ENCODE measurements at places on chromosomes 4 and X. TPM values are rescaled to one million over a fixed set of nuclear protein-coding genes. Genes with fewer than 3 reads are reported as not detected.

DNA sequence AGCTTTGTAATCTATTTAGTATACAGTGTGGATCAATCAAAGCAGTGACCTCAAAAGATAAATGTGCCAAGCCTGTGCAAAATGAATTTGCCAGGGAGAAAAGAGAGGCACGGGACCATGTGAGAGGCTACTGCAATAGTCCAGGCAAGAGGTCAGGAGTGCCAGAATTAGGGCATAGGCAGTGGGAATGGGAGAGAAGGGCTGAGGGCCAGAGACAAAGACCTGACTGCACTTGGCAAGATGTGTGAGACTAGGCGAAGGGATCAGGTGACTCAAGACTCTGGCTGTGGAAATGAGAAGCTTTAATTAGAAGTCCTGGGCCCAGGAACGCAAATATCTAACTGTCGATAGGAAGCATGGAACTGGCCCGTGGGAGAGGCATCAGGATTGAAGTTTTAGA is 168.1 kb downstream of the DHX15 start:
- H3K36me3 ChIP-seq: no peaks in the 10 kb centered on the region
- DNase-seq: no peak
- H3K27ac ChIP-seq: no peak overlapping the region

DNA sequence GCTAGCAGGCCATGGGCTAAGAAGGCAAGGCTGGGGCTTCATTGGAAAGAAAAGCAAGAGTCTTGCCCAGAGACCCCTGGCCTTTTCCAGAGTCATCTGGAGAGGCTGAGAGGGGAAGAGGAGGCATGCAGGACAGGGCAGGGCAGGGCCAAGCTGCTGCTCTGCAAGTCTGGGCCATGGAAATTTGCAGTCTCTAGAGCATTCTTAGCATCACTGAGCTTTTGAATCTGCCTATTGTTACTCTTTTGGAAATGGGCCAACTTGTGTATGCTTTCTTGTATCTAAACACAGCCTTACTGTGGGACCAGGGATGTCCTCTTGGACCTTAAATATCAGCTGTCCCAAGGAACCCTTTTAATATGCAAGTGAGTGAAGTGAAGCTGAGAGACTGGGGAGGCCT is 560.5 kb downstream of the MID1IP1 start:
- no peak for DNase-seq
- H3K4me3 ChIP-seq: no peak overlapping the region
- H3K36me3 ChIP-seq: no peaks in the 10 kb centered on the region
- H3K27ac ChIP-seq: no peak overlapping the region

GRCh38 chr4:87807402-87807801 is 8.0 kb downstream of the IBSP start:
- DNase-seq: no peak
- no peak overlapping the region for H3K4me3 ChIP-seq
- no peaks in the 10 kb centered on the region for H3K4me1 ChIP-seq
- no peak overlapping the region for H3K27ac ChIP-seq
- no peaks in the 10 kb centered on the region for H3K36me3 ChIP-seq

GRCh38 chrX:109872021-109872732 is 130.7 kb upstream of the TMEM164 start:
- no peaks in the 10 kb centered on the region for H3K36me3 ChIP-seq
- no peaks in the 10 kb centered on the region for H3K27me3 ChIP-seq
- no peak overlapping the region for H3K27ac ChIP-seq
- H3K4me3 ChIP-seq: no peak overlapping the region

Gene TMEM35A
- not detected for total RNA-seq

GRCh38 chr4:158809611-158810486 is 41.0 kb downstream of the FNIP2 start:
- H3K36me3 ChIP-seq: no peaks in the 10 kb centered on the region
- peaks cover 15% of the 10 kb centered on the region for H3K4me1 ChIP-seq
- no peak overlapping the region for H3K4me3 ChIP-seq
- peak overlapping the region; percentile 83 for H3K27ac ChIP-seq

GRCh38 chr4:47002580-47002979 is 9.2 kb upstream of the GABRA4 start:
- no peak overlapping the region for H3K27ac ChIP-seq
- no peaks in the 10 kb centered on the region for H3K36me3 ChIP-seq
- DNase-seq: no peak
- H3K27me3 ChIP-seq: no peaks in the 10 kb centered on the region
- no peak overlapping the region for H3K4me3 ChIP-seq
- peaks cover 9% of the 10 kb centered on the region for H3K4me1 ChIP-seq

- H3K27ac ChIP-seq: no peak overlapping the region
- no peaks in the 10 kb centered on the region for H3K36me3 ChIP-seq
- no peaks in the 10 kb centered on the region for H3K4me1 ChIP-seq
- no peak overlapping the region for H3K4me3 ChIP-seq
- peak; percentile 8 for DNase-seq
These were observed 500.2 kb downstream of the STIM2 start for GRCh38 chr4:27360790-27361267.

Gene VBP1
- total RNA-seq: 76.7 TPM

- no peak overlapping the region for H3K4me3 ChIP-seq
- no peaks in the 10 kb centered on the region for H3K36me3 ChIP-seq
- no peaks in the 10 kb centered on the region for H3K27me3 ChIP-seq
- no peak for DNase-seq
- no peaks in the 10 kb centered on the region for H3K4me1 ChIP-seq
- H3K27ac ChIP-seq: no peak overlapping the region
These were observed 157.6 kb downstream of the SH3KBP1 start for GRCh38 chrX:19729761-19730160.

GRCh38 chr4:51963841-51964517 is 56.2 kb downstream of the LRRC66 start:
- H3K4me1 ChIP-seq: no peaks in the 10 kb centered on the region
- H3K27ac ChIP-seq: no peak overlapping the region
- H3K4me3 ChIP-seq: no peak overlapping the region
- H3K27me3 ChIP-seq: no peaks in the 10 kb centered on the region
- H3K36me3 ChIP-seq: no peaks in the 10 kb centered on the region

Gene BBS12
- total RNA-seq: 3.3 TPM

DNA sequence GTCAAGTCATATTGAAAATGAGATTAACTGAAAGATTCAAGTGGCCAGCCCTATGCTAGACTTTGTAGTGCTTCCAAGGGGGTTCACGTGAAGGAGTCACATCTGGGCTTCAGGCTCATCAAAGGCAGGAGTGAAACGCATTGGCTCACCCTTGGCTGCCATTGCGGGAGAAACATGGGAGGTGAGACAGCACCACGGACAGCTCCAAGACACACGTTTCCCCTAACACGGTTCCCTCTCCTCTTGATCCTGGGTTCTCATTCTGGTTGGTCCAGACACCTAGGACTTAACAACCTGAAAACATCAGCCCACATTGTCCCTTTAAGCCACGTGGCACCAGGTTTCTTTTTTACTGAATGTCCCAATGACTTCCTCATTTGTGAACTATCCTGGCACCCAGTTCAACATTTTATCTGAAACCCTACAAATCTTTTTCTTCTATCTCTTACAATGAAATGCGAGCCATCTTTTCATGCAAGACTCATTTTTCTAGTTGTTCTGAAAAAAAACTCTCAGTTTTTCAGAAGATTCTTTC is 279.0 kb upstream of the VCX3A start:
- no peaks in the 10 kb centered on the region for H3K36me3 ChIP-seq
- H3K4me3 ChIP-seq: no peak overlapping the region
- H3K27me3 ChIP-seq: no peaks in the 10 kb centered on the region
- H3K4me1 ChIP-seq: no peaks in the 10 kb centered on the region
- DNase-seq: no peak
- no peak overlapping the region for H3K27ac ChIP-seq

- no peaks in the 10 kb centered on the region for H3K4me1 ChIP-seq
- peak within 1 kb of the TSS; percentile 35 for H3K4me3 ChIP-seq
- H3K27ac ChIP-seq: peak within 1 kb of the TSS; percentile 29
- no peaks in the 10 kb centered on the region for H3K27me3 ChIP-seq
These were observed at the start of gene CCNB3 for GRCh38 chrX:50204364-50204899. Gene CCNB3, plus strand, starts transcription at chrX:50204765. Its CDS starts 80,399 bp downstream, at chrX:50285164.

- H3K4me3 ChIP-seq: no peak overlapping the region
- H3K27me3 ChIP-seq: no peaks in the 10 kb centered on the region
- DNase-seq: no peak
- H3K27ac ChIP-seq: no peak overlapping the region
- no peaks in the 10 kb centered on the region for H3K4me1 ChIP-seq
These were observed 42.0 kb downstream of the NPFFR2 start for GRCh38 chr4:72073816-72074215.

- no peaks in the 10 kb centered on the region for H3K27me3 ChIP-seq
- DNase-seq: no peak
- H3K27ac ChIP-seq: no peak overlapping the region
- no peaks in the 10 kb centered on the region for H3K36me3 ChIP-seq
- H3K4me1 ChIP-seq: no peaks in the 10 kb centered on the region
- H3K4me3 ChIP-seq: no peak overlapping the region
These were observed 20.5 kb downstream of the PSMD10 start for GRCh38 chrX:108070891-108071290.

Gene MANBA
- 29.0 TPM for total RNA-seq

Gene SULT1E1
- total RNA-seq: not detected

Gene DCHS2
- total RNA-seq: not detected

Gene SOWAHB
- total RNA-seq: not detected

- H3K36me3 ChIP-seq: no peaks in the 10 kb centered on the region
- no peak overlapping the region for H3K27ac ChIP-seq
- no peak overlapping the region for H3K4me3 ChIP-seq
- DNase-seq: no peak
- no peaks in the 10 kb centered on the region for H3K4me1 ChIP-seq
- H3K27me3 ChIP-seq: no peaks in the 10 kb centered on the region
These were observed 212.2 kb downstream of the PPP1R2C start for GRCh38 chrX:42565739-42566138.

Gene GJB1
- not detected for total RNA-seq

DNA sequence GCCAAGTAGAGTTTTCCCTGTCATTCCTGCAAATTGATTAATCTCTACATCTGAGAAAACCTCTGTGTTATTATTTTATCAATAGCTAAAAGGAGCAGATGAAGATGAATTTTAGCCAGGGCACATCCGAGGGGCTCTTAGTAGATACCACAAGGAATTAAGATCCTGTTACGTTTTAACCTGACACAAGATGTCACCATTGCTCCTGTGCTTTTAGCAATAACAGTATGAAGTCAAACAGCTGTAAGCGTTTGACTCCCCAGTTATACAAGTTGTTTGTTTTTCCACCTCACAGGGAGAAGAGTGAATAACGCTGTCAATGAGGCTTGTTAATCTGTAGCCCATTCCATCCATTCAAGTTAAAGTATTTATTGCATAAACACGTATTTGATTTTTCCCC is 76.0 kb upstream of the AP1S2 start:
- H3K4me3 ChIP-seq: no peak overlapping the region
- H3K4me1 ChIP-seq: no peaks in the 10 kb centered on the region
- no peaks in the 10 kb centered on the region for H3K36me3 ChIP-seq
- H3K27me3 ChIP-seq: peaks cover 95% of the 10 kb centered on the region

- no peaks in the 10 kb centered on the region for H3K36me3 ChIP-seq
- H3K4me1 ChIP-seq: no peaks in the 10 kb centered on the region
- H3K27ac ChIP-seq: no peak overlapping the region
- DNase-seq: no peak
- H3K27me3 ChIP-seq: no peaks in the 10 kb centered on the region
These were observed 86.3 kb downstream of the SMARCA5 start for GRCh38 chr4:143599827-143600226.

GRCh38 chr4:61335241-61335763 is 135.2 kb downstream of the ADGRL3 start:
- DNase-seq: no peak
- no peaks in the 10 kb centered on the region for H3K4me1 ChIP-seq
- H3K36me3 ChIP-seq: no peaks in the 10 kb centered on the region
- H3K27ac ChIP-seq: no peak overlapping the region
- no peak overlapping the region for H3K4me3 ChIP-seq

- H3K36me3 ChIP-seq: no peaks in the 10 kb centered on the region
- DNase-seq: no peak
- no peak overlapping the region for H3K27ac ChIP-seq
These were observed 76.2 kb upstream of the ESX1 start for GRCh38 chrX:104330966-104331365.

GRCh38 chrX:41047878-41048534 is 37.2 kb upstream of the USP9X start:
- no peak for DNase-seq
- no peaks in the 10 kb centered on the region for H3K36me3 ChIP-seq
- no peaks in the 10 kb centered on the region for H3K4me1 ChIP-seq
- no peak overlapping the region for H3K27ac ChIP-seq
- no peak overlapping the region for H3K4me3 ChIP-seq

DNA sequence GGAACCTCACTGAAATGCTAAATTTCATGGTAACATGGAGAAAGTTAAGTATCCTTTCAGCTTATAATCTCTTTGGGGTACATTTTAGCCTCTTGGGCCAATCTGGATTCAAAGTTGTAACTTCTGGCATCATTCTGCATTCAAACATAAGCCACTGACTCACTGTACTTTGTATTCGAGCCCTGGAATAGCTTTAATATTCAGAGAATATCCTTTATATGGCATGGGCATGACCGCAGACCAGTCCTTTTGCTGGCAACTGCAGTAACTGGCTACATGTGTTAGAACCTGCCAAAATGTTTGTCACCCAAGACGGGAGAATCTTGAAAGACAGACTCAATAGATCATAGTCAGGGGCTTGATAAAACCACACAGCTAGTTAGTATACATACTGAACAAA is 3.3 kb downstream of the GASK1B start:
- H3K27me3 ChIP-seq: no peaks in the 10 kb centered on the region
- peak overlapping the region; percentile 59 for H3K4me3 ChIP-seq
- no peak for DNase-seq
- H3K36me3 ChIP-seq: no peaks in the 10 kb centered on the region

Gene KLHL4
- 0.56 TPM for total RNA-seq

DNA sequence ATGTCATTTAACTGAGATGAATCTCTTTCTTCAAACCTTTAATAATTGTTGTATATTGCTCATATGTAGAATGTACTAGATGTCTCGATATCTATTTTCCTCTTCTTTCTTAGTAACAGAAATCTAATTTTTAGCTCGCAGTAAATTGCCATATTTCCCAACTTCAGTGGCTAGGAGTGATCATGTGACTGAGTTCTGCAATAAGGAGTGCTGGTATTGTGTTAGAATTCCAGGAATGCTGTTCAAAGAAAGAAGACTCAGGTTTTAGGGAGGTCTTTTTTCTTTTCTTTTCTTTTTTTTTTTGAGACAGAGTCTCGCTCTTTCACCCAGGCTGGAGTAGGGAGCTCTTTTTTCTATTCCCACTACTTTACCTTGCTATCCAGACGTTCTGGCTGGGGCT is 81.7 kb downstream of the SLC10A7 start:
- H3K36me3 ChIP-seq: no peaks in the 10 kb centered on the region
- no peak for DNase-seq
- no peak overlapping the region for H3K27ac ChIP-seq
- no peaks in the 10 kb centered on the region for H3K27me3 ChIP-seq
- no peak overlapping the region for H3K4me3 ChIP-seq

DNA sequence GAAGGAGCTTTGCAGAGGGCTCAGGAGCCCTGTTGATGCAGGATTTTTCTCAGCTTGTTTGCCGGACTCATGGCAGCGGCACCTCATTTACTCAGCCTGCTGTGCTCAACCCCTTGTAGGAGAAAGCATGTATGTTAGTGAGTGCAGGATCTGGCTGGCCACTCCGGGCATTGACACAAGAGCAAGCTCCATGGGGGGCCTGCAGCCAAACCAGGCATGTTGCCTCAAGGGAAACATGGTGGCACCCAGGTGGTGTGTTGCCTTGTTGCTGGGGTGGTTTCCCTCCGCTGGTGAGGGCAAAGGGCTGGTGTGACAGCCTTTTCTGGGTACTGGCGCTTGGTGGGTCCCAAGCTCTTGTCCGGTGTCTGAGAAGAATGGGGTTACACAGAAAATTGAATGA is 189.3 kb upstream of the ANXA3 start:
- H3K4me1 ChIP-seq: no peaks in the 10 kb centered on the region
- H3K4me3 ChIP-seq: no peak overlapping the region
- H3K36me3 ChIP-seq: no peaks in the 10 kb centered on the region
- DNase-seq: no peak
- H3K27ac ChIP-seq: no peak overlapping the region
- no peaks in the 10 kb centered on the region for H3K27me3 ChIP-seq

Gene KIT
- total RNA-seq: 2.6 TPM
